ENCODE measurements at places on chromosomes 3 and 15.

DNA sequence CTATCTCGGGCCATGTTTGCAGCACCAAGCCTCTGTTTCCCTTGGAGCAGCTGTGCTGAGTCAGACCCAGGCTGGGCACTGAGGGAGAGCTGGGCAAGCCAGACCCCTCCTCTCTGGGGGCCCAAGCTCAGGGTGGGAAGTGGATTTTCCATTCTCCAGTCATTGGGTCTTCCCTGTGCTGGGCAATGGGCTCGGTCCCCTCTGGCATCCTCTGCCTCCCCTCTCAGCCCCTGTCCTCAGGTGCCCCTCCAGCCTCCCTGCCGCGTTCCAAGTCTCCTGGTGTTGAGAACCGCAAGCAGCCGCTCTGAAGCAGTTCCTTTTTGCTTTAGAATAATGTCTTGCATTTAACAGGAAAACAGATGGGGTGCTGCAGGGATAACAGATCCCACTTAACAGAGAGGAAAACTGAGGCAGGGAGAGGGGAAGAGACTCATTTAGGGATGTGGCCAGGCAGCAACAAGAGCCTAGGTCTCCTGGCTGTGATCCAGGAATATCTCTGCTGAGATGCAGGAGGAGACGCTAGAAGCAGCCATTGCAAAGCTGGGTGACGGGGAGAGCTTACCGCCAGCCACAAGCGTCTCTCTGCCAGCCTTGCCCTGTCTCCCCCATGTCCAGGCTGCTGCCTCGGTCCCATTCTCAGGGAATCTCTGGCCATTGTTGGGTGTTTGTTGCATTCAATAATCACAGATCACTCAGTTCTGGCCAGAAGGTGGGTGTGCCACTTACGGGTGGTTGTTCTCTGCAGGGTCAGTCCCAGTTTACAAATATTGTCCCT, 1.2 kb downstream of the RHO start:
- no peak for DNase-seq

DNA sequence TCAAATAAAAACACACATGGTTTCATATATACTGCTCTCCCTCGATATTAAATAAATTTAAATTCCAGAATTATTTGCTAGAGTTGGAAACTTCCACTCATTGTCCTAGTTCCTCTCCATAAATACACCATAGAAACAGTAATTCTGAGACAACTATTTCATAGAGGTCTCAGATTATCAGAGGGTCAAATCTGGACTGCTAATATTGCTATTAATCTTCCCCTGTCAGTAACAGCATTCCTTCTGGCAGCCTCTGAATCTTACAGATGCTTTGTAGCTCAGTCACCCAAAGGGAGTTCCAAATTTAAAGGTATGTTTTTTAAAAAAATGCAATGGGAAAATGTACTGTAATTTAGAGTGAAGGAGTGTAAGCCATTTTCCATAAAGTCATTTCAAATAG, 428.8 kb downstream of the PYDC2 start:
- no peak for DNase-seq

DNA sequence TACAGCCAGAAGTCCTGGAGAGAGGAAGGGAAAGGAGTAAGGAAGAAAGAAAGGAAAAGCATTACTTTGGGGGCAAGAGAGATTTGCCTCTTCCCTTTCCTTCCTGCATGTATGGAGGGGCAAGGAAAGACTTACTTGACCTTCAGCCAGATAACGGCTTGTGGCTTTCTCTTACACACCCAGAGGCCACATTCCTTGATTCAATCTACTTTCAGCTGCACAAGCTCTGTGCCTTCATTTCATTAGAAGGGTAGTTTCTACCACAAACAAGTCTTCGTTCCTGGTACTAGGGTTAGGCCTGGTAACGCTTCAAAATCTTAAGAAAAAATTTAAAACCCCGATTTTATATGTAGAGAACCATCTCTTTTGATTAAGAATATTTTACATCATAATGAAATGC, 835.9 kb downstream of the TUSC7 start:
- DNase-seq = no peak

DNA sequence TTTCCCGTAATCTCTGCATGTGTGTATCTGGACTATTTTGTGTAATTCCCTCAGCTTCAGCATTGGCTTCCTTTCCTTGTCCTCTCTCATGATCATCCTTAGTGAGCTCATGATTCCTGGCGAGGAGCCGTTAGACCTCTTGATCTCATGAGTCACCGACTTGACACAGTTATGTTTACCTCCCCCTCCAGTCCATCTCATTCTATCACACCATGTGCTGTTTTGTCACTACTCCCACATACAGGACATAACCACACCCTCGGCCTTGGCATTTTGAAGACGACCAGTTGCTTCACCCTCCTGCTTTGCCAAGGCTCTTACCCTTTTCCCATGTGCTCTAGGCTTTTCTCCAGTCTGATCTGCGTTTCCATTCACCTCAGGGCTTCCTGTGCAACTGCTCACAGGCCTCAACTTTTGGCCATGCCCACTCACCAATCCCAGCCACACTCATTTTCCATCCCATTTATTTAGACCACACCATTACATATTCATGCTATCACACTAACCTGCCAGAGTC, 41.5 kb downstream of the CP start:
- DNase-seq = peak; percentile 100

GRCh38 chr3:189394599-189395121, 222.9 kb downstream of the TPRG1 start:
- no peak for DNase-seq

Measured in epithelial cell of proximal tubule (primary cell).